Right renal cortex interstitium (tissue), 3 donors: ENCODE measurements at places on chromosomes 4 and X.

- no peak for DNase-seq
Measured at GRCh38 chr4:154489558-154490233, 1.9 kb downstream of the DCHS2 start.

DNA sequence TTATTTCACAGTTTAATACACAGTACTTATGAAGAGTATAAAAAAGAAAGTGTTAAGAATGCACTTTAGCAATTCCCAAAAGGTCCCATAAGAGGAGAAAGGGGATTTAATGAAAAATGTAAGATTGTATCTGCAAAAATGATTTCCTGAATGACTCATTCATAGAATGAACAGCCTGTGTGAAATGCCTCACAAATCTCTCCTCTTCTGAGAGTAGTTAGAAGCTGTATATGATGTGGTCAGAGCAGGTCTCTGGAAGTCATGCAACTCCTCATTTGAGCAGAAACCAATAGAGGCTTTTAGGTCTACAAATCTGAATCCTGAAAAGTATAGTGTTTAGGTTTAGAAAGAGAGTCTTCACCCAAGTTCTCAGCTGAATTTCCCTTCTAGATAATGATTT, 381.3 kb upstream of the INTU start:
- DNase-seq: no peak

GRCh38 chr4:154471032-154471431, 20.6 kb downstream of the DCHS2 start:
- DNase-seq: no peak

DNA sequence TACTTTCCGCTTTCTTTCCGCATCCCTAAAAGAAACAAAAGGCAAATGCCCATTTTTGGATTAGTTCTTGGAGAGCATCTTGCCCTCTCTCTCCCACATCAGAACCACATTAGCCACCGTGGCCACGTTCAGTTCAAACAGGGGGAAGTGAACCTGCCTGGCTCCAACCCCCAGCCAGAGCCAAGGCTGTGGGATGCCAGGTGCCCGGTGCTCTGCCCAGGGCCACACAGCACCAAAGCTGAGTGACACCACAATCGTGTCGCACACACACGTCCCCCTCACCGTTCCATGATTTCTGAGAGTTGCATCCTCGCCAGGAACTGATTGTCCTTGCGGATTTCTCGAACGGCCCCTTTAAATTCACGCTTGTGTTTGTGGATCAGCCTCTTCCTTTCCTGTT, 24.3 kb downstream of the NOP14 start:
- no peak for DNase-seq

DNA sequence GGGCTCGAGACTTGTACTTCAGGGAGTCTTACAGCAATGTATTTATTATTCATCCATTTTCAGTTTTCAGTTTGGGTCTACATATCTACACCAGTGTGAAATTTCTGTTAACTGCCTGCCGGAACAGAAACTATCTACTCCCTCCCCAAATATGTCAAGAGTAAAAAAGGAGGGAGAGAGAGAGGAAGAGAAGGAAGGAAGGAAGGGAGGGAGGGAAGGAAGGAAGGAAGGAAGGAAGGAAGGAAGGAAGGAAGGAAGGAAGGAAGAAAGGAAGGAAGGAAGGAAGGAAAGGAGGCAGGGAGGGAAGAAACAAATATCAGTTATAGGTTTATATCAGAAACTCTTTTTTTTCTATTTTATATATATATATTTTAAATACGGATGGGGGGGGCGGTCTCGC, 12.6 kb downstream of the RPL39 start:
- DNase-seq: no peak
